ENCODE measurements at places on chromosomes 12 and 14.

DNA sequence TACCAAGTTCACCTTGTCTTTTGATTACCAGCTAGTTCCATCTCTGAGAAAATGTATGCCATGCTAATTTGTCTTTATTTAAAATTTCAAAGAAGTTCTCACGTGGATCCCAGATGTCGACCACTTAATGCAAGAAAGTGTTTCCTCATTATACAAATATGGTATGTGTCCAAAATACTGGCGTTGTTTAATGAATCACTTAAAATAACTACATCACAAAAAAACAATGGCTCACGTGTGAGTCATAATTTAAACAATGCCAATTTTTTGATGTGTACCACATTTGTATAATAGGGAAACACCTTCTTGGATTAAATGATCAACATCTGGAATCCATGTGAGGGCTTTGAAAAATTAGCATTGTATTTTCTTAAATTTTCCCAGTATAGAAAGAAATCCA, 40.8 kb downstream of the DBX2 start:
- DNase-seq: no peak

- no peak for DNase-seq
These were observed 9.6 kb downstream of the ISM2 start for GRCh38 chr14:77489041-77489440.

- DNase-seq: no peak
These were observed 46.7 kb downstream of the TGFB3 start for GRCh38 chr14:75934998-75935628.

GRCh38 chr14:90599748-90600507, 203.1 kb downstream of the CALM1 start:
- DNase-seq: no peak

DNA sequence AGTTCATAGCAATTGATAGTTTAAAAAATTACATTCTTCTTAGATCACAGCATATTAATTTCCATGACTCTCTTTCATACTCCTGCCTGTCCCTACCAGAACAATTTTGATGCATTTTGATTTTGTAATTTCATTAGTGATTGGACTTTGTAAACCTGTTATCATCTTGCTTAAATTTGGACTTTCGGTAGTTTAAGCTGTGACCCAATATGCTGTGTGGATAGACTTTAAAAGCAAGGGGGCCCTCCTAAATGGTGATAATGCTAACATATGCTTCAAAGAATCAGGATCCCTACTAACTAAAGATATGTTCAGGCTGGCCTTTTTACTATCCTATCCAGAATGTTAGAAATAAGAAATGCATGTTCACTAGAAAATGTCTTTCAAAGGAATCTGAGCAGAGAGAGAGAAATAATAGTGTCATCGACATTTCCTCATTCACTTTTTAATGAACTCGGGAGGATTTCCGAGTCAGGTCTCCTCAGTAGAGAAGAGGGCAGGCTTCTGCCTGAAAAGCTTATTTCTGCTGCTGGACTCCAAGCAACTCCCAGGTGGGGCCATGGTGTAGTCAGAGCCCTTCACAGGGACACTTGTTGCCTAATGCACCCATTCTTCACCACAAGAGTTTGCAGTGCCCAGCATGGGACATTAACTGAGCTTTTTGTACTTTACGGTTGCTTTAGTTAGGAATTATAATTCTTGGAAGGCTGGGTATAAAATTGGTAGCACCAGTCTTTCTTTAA, 16.7 kb downstream of the SLC38A4 start:
- DNase-seq: no peak

DNA sequence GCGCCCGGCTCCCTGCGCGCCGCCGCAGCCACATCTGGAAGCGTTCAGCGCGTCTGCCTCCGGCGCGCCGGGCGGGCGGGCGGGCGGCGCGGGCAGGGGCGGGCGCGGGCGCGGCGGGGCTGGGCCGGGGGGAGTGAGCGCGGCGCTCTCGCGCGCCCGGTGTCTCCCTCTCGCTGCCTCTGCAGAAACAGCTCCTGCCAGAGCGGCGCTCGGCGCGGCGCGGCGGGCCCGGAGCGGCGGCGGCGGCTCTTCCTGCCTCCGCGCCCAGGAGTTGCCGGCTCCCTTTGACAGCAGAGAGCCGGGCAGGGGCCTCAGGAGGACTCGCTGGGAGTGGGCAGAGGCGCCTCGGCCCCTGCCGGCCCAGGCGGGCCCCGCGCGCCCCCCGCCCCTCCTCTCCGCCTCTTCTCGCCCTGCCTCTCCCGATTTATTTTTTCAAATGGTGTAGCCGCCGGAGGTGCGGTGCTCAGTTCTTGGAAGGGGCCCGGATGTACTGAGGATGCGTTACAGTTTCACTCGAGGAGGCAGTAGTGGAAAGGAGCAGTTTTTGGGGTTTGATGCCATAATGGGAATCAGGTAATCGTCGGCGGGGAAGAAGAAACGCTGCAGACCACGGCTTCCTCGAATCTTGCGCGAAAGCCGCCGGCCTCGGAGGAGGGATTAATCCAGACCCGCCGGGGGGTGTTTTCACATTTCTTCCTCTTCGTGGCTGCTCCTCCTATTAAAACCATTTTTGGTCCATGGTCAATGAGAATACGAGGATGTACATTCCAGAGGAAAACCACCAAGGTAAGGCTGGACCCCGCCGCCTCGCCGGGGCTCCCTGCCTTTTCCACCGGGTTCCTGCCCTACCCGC, at the start of gene CACNA1C:
Gene CACNA1C (plus strand): TSS at position 162 of the 853 bp plus-strand sequence. CDS start 576 bp downstream, at position 738.
- DNase-seq: no peak

- no peak for DNase-seq
These were observed 88.7 kb upstream of the DHRS4 start for GRCh38 chr14:23864861-23865260.

DNA sequence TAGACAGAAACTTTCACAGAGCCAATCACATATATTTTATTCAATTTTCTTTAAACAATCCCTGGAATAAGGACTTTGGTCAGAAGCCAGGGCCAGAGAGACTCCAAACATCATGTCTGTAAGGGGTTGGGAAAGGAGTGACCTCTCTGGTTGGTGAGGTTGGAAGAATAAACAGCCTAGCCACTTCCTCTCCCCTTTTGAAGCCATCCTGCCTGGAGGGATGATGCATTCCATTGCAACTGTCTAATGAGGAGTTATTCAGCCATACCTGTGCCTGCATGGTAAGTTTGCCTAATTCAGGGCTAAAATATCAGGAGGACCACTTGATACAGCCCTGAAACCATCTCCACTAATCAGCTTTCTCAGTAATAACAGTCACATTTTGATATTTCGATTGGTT, 299.8 kb downstream of the KCNH5 start:
- no peak for DNase-seq

GRCh38 chr14:65824285-65824977, 411.9 kb downstream of the FUT8 start:
- peak; percentile 37 for DNase-seq

- DNase-seq: no peak
These were observed 304.4 kb downstream of the DUSP6 start for GRCh38 chr12:89047856-89048418.

- DNase-seq: no peak
These were observed 319.8 kb downstream of the CEP128 start for GRCh38 chr14:80621701-80622100.

DNA sequence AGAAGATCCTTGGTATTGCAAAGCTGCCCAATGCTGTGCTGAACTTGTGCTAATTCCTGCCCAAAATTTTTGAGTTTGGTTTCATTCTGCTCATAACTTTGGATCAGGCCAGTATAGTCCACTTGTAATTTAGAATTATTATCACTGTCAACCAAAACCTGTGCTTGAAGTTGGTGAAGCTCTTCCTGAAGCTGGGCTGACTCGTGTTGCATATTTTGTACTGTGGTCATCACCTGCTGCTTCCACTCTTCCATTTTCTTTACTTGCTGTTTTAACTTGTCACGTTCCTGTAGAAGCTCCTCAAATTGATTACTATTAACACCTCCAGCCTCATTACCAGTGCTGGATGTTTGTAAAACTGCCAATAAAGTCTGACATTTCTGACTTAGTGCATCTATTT, 35.8 kb downstream of the TRIP11 start:
- no peak for DNase-seq

Data from liver (tissue), 10 donors.